Femur (tissue), 1 donor: ENCODE measurements at places on chromosomes 4 and X.

- no peak for DNase-seq
Observed at GRCh38 chrX:13694359-13694758, 5.4 kb downstream of the RAB9A start.

- no peak for DNase-seq
Observed at GRCh38 chr4:84957514-84958420, 8.7 kb downstream of the WDFY3 start.

GRCh38 chr4:153725136-153725830, 34.5 kb downstream of the RNF175 start:
- DNase-seq = peak; percentile 51

GRCh38 chr4:47442980-47443379, 20.5 kb downstream of the COMMD8 start:
- DNase-seq = no peak

- DNase-seq = no peak
Observed at GRCh38 chr4:71980976-71981375, 50.8 kb upstream of the NPFFR2 start.

- no peak for DNase-seq
Observed at GRCh38 chr4:107318078-107318477, 282.0 kb upstream of the DKK2 start.

DNA sequence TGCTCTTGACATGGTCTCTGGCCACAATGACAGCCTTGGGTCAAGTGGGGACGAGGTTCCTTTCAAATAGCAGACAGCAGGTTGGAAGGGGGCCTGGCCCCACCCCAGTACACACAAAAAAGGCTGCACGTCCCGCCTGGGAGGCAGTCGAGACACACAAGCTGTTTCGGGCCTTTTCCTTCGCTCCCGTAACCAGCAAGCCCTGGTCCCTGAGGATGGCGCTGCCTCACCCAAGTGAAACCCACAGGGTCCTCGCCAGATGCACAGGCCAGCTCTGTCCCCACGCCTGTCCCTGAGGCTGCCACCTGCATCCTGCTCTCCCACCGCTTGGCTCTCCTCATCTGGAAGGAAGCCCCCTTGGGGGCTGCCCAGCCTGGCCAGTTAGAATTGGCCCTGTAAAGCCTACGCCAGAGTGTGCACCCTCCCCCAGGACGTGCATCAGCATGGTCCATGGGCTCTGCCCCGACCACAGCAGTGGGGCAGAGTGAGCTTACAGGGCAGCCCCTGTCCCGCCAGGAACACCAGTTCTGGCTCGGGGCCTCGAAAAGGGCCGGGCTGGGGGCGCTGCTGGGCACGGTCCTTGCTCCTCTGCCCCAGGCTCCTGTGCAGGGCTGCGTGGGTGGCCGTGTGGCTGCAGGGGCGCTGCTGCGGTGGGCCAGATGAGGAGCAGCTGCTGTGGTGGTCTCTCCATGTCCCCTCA, 2.0 kb downstream of the CPLX1 start:
- no peak for DNase-seq

GRCh38 chrX:22015139-22015750, 16.9 kb upstream of the PHEX start:
- DNase-seq = no peak

GRCh38 chrX:39337451-39337850, 536.2 kb downstream of the MID1IP1 start:
- peak; percentile 27 for DNase-seq

- DNase-seq = peak; percentile 39
Observed at GRCh38 chrX:69093960-69094871, 71.0 kb downstream of the PJA1 start.

GRCh38 chr4:161525121-161525520, 638.7 kb downstream of the FSTL5 start:
- DNase-seq = no peak

DNA sequence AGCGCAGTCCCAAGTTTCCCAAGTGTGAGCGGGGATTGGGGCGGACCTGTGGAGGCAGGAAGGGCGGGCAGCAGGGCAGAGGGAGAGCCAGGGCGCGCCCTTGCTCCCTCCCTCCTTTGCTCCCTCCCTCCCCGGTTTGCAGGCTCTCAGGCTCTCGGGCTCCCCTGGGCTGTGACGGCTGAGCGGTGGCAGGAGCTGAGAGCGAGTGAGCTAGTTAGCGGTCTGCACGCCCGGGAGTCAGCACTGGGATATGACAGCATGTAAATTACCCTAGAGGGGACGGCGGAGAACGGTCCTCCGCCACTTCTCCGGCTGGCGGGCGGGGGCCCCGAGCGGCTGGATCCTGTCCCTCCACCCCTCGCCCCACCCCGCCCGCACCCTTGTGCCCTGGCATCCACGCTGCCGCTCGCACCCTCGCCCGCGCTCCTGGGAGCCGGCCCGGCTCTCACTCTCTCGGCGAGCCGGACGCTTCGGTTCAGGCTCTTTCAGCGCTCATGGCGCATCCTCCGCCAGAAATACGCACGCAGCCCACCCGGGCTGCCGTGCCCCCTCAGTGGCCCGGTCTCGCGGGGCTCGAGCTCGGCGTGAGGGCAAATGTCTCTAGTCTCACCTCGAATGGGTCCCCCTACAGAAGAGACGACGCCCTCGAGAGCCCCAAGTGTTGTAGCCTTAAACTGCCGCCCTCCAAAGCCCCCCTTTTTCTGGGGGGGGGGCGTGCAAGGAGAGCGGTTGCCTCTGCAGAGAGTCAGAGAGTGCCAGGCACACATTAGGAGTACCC, at the start of gene TSC22D3:
TSS of gene TSC22D3 (minus strand) at position 54 of the 778 bp plus-strand sequence. CDS start 368 bp downstream, outside the sequence.
- DNase-seq = peak; percentile 74

GRCh38 chrX:28668957-28669356, 81.7 kb downstream of the IL1RAPL1 start:
- DNase-seq = no peak

GRCh38 chrX:48086082-48086481, 14.6 kb upstream of the ZNF630 start:
- no peak for DNase-seq

GRCh38 chrX:112874175-112874574, 33.5 kb upstream of the AMOT start:
- DNase-seq = no peak

DNA sequence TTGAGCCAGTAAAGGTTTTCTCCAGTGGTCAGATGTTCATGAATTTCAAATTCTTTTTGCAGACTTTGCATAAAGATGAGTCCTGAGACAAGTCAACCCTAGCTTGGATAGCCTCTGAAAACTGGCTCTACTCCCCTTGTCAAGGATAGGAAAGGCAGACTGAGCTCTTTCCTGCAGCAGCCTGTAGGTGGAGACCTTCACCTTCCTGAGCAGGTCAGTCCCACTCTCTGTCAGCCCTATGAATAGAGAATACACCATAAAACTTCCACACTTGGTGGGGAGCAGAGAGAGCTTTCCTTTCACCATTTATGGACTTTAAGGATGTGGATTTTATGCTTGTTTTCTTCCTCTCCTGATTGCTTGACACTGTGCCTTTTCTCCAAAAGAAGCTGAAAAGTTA, 41.9 kb downstream of the PCDH19 start:
- peak; percentile 22 for DNase-seq
